CD4-positive, alpha-beta T cell treated with Interferon gamma for 1 hour (primary cell): ENCODE measurements at places on chromosomes 13 and 19.

DNA sequence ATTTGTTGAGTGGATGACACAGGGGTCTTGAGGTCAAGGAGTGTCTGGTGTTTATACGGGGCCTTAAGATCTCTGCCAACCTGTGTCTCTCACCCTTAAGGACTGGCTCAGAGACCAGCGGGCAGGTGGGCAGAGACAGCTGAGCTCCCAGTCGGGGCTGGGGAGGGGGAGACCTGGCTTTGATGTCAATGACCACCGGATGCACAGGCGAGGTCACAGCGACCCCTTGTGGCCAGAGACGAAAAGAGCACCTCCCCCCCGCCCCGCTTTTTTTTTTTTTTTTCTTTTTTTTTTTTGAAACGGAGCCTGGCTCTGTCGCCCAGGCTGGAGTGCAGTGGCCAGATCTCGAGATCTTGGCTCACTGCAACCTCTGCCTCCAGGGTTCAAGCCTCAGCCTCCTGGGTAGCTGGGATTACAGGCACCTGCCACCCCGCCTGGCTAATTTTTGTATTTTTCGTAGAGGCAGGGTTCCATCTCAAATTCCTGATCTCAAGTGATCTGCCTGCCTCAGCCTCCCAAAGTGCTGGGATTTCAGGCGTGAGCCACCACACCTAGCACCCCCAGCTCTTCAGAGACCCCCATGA is 12.1 kb upstream of the KLK14 start:
- peak; percentile 5 for DNase-seq

DNA sequence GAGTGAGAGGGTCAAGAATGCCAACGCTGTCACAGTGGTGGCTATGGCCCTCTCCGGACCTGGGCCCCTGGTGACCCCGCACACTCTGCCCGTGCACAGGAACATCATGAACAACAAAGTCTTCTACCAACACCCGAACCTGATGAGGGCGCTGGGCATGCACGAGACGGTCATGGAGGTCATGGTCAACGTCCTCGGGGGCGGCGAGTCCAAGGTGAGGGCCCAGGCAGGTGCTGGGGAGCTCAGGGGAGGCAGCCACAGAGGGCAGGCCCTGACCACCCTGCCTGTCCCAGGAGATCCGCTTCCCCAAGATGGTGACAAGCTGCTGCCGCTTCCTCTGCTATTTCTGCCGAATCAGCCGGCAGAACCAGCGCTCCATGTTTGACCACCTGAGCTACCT is 62.6 kb downstream of the RYR1 start:
- DNase-seq: no peak

DNA sequence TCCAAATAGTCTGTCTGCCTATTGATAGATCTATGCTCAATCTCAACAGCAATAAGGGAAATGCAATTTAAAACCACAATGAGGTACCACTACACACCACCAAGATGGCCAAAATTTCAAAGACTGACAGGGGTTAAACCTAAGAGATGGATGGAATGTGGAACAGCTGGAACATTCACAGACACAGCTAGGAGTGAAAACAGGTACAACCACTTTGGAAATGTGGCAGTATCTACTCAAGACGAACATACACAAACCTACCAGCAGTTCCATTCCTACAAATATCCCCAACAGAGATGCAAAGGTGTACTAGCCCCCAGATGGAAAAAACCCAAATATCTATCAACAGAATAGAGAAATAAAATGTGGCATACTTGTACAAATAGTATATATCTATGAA is 86.4 kb downstream of the TSC22D1 start:
- no peak for DNase-seq

DNA sequence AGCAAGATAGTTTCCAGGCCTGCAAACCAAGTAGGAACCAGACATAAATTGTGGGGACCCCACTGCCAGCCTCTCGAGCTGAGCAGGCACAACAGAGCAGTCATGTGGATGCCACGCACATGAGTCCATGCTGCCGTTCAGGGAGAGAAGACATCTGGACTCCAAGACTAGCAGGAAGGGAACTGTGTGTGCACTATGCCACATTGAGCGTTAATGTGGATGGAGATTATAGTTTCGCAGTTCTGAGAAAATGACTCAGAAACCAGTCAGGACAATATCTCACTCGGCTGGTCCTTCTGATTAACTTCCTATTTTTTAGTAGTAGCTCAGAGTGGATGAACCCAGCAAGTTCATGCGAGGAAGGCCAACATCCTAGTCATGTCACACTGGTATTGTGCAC is 124.9 kb downstream of the CRYL1 start:
- no peak for DNase-seq

GRCh38 chr13:102392481-102393209 is 9.2 kb downstream of the FGF14 start:
- no peak for DNase-seq

DNA sequence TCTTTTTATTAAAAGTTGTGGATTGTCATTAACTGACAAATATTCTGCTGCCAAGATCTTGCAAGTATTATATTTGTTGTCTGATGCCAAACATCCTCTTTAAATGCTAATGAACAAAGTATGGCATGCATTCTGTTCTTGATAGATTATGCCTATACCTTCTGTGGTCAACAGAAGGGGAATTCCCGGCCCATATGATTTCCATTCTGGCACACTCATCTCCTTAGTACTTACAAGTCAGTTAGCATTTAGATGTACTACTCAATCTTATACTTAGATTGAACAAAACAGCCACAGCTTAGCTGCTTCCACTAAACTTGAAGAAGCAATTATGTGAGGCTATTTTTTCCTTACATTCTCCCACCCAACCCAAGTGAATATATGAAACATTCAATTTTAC is 246.1 kb upstream of the DACH1 start:
- no peak for DNase-seq

DNA sequence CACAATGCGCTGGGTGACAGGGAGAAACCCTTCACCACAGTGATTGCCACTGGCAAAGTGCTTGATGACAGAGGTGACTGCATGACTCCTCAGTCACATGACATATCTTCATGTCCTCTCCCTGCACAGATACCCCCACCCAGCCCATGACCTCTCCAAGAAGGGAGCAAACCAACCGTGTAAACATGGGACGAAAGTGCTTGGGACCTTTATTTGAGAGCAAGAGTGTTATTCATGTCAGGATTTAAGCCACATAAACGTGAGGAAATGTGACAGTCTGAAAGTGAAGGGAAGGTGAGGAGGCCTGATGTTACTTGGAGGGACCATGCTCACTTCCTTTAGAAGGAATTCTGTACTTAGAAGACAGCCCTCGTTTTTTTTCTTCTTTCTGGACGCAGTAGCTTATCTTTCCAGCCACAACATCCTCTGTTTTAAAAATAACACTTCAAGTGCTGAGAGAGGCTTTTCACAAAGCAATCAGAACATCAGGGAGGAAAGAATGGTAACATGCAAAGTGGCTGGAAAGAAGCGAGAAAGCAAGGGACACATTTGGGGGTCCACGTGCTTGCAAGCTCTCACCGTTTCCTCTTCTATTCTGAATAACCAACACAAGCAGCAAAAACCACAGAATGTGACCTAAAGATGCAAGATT is 35.6 kb downstream of the EPS15L1 start:
- no peak for DNase-seq

GRCh38 chr19:7678971-7679751 is 1.5 kb upstream of the TRAPPC5 start:
- peak; percentile 77 for DNase-seq

- no peak for DNase-seq
Observed at GRCh38 chr13:35891507-35892441, 239.4 kb downstream of the DCLK1 start.

- DNase-seq: peak; percentile 47
Observed at GRCh38 chr19:14091813-14092462, 1.4 kb upstream of the SAMD1 start.

- no peak for DNase-seq
Observed at GRCh38 chr19:35727053-35727955, 9.5 kb downstream of the KMT2B start.

DNA sequence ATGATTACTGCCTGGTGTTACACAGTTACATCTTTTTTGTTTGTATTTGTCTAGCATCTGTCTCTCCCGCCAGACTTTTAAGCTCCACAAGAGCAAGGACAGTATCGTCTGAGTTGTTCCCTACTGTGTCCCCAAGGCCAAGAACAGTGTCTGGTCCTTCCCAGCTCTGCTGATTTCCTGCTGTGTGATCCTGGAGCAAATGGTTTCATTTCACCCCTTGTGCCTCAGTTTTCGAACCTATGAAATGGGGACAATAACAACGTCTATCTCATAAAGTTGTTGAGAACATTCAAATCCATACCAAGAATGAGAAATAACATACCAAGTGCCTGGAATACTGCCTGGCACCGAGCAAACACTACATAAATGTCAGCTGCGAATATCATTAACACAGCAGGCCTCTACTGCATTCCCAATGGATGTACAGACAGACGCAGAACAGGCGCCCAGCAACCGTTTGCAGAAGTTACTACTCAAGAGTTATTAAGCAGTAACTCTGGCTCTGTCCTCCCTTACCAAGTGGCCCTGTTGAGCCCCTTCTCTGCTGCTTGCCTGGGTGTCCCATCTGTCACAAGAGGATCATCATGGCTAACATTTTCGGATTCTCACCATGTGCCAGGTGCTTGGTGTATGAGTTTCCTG is 11.4 kb downstream of the XRCC1 start:
- DNase-seq: no peak

- no peak for DNase-seq
Observed at GRCh38 chr13:75641026-75641425, 4.9 kb downstream of the LMO7 start.

DNA sequence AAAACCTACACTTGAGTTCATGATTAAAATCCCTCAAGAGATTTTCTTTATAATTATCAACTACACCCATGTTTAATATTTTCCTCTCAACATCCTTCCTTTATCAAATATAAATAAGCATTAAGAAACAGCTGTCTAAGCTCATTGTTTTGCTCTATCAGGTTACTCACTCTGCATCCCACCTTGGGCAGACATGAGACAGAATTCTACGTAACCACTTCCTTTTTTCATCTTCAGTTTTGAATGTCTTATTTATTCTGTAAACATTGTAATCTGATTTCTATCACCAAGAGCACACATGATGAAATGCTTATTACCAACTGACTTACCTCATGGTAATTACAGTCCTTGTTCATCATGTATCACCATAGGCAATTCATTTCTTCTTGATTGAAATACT is 1256.6 kb upstream of the ATXN8OS start:
- DNase-seq: no peak

DNA sequence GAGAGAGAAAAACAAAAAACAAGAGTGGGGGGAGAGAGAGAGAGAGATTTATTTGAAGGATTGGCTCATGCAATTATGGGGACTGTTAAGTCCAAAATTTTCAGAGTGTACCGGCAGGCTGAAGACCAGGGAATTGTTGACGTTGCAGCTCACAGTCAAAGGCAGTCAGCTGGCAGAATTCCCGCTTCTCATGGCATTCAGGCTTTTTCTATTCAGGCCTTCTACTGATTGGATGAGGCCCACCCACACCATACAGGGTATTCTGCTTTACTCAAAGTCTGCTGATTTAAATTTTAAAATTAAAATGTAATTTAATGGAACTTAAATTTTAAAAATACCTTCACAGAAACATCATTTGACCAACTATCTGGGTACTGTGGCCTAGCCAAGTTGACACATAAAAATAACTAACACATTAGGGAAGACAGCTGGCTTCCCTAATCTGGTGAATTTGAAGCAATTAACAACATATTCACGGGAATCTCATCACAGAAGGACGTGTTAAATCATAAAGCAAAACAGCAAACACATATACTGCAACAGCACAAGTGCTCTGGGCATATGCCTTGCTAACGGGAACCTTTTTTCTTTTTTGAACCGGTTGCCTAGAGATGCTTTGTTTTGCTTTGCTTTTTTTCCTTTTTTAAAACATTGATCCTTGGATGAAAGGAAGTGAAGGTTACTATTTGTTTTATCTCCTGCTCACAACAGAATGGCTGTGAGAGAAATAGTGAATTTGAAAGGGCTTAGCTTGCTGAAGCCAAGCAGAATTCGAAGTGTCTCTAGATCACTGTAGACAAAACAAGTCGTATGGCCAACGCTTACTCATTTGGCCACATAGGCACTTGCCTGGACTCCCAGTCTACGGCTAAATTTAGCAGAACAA is 505.1 kb downstream of the IRS2 start:
- DNase-seq: no peak

DNA sequence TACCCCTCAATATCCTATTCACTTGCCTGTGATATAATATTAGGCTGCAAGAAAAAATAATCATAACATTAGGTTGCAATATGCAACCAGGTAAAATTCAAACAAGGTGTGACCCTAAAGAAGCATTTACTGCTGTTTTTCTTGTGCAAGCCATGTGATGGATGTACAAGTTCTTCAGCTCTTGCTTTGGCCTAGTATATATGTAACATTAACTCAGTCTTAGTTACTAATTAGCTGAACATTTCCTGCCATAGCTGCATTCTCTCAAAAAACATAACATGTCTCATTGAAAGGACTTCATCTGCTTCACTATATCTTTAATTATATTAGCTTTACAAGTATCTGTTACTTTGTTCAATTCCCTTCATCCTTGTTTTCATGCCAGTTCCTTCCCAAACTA is 406.8 kb upstream of the HTR2A start:
- no peak for DNase-seq

DNA sequence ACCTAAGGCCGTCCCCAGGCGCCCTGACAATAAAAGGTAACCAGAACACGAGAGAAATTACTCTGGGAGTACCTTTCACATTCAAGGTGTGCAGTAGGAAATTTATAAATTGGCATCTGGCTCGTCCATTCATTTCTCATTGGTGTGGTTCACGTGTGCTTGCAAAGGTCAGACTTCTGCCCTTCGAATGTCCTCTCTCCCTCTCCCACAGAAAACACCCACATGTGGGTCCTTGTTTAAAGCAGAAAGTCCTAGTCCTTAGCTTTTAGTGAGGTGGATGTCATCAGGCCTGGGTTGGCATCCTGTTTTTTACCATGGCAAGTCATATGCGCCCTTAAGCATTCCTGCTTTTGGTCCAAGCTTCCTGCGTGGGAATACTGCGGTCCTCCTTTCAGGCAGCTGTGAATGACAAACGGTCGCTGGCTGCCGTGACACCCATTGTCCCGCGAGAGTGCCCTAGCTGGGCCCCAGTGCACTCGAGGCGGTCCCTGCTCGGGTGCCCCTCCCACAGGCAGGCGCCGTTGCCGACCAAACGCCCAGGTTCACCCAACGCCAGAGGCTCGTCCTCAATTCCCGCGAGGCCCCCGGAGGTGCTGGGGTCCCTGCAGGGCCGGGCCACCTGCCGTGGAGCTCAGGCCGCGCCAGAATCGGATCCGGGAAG is at the start of gene NUDT19:
TSS of gene NUDT19 (plus strand) at position 531 of the 661 bp plus-strand sequence. CDS start 140 bp downstream, outside the sequence.
- peak; percentile 72 for DNase-seq
